ENCODE measurements at places on chromosomes 4 and X. TPM values are rescaled to one million over a fixed set of nuclear protein-coding genes. Genes with fewer than 3 reads are reported as not detected.
A peak's percentile ranks its signal among the peaks of the same experiment; 100 is the strongest.

DNA sequence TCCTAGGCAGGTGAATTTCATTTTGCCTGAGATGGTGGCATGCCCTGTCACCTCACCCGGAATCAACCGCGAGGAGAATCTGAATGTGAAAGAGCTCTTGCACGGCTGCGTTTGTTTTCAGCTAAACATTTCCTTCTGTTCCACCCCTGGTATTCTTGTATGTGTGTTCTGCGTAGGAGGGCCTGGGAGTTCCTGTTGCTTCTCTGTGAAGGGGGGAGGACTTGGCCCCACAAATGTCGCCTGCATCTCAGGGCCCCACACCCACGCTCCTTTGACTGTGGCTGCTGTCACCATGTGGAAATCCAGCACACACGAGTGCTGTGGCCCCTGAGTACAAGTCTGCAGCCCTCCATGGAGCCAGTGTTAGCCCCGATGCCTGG, 45.8 kb upstream of the CLCN4 start:
- DNase-seq = peak; percentile 31

DNA sequence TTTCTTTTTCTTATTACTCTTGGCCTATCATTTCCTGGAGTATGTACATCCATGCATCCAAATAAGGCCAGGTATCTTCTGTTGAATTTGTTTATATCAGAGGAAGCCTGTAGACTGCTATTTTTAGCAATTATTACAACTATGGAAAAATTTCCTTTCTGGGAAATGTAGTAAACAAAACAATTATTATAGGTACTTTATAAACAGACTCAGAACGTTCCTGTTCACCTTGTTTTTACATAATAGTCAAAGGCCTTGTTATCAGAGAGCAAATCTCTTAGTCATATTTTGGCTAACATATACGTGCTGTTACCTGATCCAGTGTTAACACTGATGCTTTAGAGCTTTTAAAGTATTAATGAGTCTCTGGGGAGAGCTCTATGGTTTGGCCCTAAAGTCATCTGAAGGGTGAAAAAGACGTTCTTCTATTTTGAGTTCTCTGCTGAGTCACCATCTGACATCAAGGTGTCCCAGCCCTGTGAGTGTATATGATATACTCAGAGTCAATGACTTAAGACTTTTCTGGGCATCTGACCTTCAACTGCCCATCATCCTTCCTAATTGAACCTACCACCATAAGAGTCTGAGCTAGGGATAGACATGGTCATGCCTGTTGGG, 7.3 kb downstream of the SPARCL1 start:
- DNase-seq = peak; percentile 56

DNA sequence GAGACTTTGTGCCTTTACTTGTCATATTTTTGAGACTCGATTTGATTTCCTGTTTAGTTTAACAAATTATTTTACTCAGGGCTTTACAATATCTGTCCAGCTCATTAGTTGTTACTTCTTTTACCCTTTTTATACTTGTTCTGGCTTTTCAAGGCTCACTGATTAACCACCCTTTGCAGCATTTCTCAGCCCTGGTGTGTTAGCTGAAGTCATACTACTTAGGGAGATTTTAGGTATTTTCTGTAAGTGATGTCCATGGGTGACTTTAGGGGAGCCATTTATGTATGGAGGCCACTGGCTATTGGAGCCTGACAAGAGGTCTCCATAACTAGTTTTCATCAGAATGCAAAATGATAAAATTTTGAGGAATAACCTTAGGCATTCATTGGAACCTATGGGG, 147.2 kb downstream of the RPA4 start:
- DNase-seq = no peak

DNA sequence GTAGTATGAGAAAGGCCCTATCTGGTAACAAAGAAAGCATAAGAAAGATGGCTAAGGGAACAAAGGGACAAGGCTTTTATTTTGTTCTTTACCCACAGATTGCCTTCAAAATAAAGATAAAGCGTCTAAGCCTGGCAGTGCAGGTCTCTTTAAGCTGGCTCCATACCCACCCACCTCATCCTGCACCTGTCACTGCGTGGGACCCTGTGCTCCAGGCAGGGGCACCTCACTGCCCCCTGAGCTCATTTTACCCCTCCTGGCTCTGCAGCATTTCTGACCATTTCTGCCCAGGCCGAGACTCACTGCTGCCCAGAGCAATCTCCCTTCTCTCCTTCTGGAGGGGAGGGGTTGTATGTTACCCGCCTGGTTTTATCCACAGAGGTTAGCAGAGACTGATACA, 1.7 kb upstream of the CYP4V2 start:
- no peak for DNase-seq

GRCh38 chr4:139587446-139587845, 31.4 kb upstream of the SETD7 start:
- no peak for DNase-seq

DNA sequence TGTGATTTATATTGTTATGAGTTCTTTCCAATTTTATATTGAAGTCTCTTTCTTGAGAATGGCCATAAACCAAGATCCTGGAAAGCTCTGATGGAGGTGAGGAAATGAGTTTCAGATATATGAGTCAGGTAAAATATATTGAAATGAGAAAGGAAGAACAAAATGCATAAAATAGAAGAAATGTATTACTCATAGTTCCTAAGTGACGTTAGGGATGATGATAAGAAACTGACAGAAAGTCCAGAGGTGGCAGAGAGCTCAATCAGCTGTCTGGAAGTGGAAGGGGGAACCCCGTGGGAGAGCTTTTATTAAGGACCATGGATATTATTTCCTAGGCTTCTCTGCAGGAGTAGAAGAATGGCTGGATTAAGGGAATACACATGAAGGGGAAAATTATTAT, 24.6 kb downstream of the UGT2B7 start:
- peak; percentile 10 for DNase-seq

- DNase-seq = peak; percentile 2
Observed at GRCh38 chrX:107102980-107103379, 15.6 kb downstream of the RBM41 start.

GRCh38 chr4:1873776-1874175, 2.6 kb downstream of the NSD2 start:
- DNase-seq = no peak

The RBM46 gene
- not detected for total RNA-seq

The CFAP99 gene
- not detected for total RNA-seq

Data from fibroblast of villous mesenchyme (primary cell).